Subcutaneous preadipocyte (primary cell): ENCODE measurements at places on chromosomes 7 and 10. TPM values are rescaled to one million over a fixed set of nuclear protein-coding genes. Genes with fewer than 3 reads are reported as not detected.

SUN3 gene
- total RNA-seq, result not detected in 2 replicates

UCMA gene
- not detected in 2 replicates for total RNA-seq

CHAT gene
- total RNA-seq, result not detected in 2 replicates

ADAM22 gene
- 0.73 and 0.98 TPM in 2 replicates for total RNA-seq

PDE1C gene
- total RNA-seq, result 0.39 and 0.73 TPM in 2 replicates

TMEM213 gene
- not detected in 2 replicates for total RNA-seq

CLDN3 gene
- total RNA-seq, result not detected in 2 replicates

TMEM225B gene
- total RNA-seq, result 0.39 and 0.73 TPM in 2 replicates

FAM25G gene
- not detected in 2 replicates for total RNA-seq

CCDC3 gene
- total RNA-seq, result not detected in 2 replicates

SUN1 gene
- total RNA-seq, result 66.5 and 90.9 TPM in 2 replicates

TMEM176A gene
- total RNA-seq, result 5.5 TPM in 1 of 2 replicates, not detected in the other
